GM20000 (cell line): ENCODE measurements at places on chromosomes 12 and 14.
A peak's percentile ranks its signal among the peaks of the same experiment; 100 is the strongest.

- DNase-seq = no peak
Measured at GRCh38 chr14:42214981-42215491, 608.4 kb downstream of the LRFN5 start.

GRCh38 chr14:81200054-81200453 is 20.7 kb downstream of the GTF2A1 start:
- no peak for DNase-seq

- no peak for DNase-seq
Measured at GRCh38 chr12:92722897-92723296, 20.1 kb downstream of the PLEKHG7 start.

DNA sequence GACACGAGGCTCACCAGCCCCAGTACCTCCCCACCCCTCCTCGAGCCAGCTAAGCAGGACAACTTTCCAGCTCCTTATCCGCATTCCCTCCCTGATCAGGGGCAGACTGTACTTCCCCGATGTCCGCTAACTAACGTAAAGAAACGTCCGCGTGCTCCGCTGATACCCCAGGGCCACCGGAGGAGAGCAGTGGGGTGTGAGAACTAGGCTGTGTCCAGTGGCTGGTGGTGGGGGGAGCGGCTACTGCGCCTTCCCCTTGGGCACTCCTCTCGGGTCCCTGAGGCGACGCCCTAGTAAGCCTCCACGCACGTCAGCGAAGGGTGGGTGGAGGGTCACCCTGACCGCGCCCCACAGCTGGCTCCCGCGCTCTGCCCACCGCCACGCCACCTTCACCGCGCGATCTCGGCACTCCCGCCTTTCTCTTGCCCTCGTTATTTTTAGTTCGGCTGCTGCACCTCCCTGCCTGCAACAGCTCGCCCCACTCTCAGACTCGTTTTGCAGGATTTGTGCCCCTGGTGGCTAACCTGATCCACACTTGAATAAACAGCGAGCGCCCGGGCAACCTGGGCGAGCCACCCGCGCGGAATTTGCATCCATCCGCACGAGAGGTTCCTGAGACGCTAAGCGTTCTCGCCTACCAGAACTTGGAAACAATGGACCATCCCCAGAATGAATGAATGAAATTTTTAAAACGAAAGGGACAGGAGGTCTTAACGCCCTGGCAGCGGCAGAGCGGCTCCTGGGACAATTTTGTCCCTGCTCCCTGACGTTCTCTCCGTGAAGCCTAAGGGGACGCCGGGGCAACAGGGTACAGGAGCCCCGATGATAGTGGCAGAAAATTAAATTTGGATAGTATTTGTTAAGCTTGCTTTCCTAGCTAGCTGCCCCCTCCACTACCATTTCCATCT is 6.9 kb upstream of the BMP4 start:
- no peak for DNase-seq

DNA sequence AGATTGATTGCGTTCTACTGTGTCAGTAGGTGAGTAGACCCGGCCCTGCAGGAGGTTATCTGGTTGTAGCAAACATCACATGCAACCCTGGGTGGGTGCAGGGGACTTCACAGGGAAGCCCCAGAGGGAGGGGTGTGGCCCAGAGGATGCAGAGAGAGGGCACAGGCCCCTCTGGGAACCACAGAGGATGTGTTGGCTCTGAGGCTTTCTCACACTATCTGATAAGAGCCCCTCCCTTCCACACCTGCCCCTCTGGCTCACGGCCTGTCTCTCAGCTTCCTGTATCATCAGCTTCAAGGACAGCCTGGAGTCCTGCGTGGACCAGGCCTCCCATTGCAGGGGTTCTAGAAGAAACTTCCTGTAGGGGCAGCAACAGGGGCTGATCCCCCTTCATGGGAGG is 101.9 kb downstream of the RIN3 start:
- DNase-seq = peak; percentile 45
